ENCODE measurements at places on chromosomes 7 and 10.

DNA sequence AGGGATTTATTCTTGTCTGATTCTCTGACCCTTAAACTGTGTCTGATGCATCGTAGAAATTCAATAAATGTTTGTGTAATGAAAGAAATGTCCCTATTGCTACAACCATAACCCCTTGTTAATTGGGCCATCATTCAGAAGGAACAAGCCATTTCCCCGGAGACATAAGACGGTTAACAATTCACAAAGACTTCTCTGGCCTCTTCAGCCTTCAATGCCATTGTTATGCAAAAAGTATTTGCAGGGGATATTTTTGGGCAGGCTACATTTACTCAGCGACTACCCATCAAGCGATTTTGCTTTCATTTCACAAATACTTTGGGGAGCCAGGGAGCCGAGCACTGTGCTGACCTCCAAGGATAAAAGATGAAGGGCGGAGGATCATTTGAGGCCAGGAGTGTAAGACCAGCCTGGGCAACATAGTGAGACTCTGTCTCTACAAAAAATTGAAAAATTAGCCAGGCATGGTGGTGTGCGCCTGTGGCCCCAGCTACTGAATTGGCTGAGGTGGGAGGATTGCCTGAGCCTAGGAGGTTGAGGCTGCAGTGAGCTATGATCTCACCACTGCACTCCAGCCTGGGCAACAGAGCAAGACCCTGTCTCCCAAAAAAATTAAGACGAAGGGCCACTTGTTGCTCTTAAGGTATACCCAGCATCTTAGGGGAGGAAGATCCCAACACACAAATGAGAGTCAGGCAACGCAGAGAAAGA, 20.0 kb upstream of the SDK1 start:
- DNase-seq: no peak

DNA sequence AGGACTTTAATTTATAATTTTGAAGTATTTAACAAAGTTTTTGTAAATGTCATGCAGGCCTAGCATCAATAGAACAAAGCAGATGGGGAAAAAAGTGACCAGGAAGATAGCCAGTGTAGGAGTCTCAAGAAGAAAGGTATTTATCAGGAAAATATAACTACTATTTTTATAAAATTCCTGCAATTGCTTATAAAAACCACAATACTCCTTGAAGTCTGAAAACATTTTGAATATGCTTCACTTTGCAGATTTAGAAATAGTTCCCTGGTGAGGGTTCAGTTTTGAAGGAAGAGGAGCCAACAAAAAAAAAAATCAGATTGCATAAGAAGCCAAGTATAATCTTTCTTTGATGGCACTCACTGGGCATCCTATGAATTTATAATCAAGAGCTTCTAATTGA, 34.1 kb downstream of the MTERF1 start:
- no peak for DNase-seq

GRCh38 chr7:124247691-124248090, 214.8 kb upstream of the TMEM229A start:
- DNase-seq: no peak

DNA sequence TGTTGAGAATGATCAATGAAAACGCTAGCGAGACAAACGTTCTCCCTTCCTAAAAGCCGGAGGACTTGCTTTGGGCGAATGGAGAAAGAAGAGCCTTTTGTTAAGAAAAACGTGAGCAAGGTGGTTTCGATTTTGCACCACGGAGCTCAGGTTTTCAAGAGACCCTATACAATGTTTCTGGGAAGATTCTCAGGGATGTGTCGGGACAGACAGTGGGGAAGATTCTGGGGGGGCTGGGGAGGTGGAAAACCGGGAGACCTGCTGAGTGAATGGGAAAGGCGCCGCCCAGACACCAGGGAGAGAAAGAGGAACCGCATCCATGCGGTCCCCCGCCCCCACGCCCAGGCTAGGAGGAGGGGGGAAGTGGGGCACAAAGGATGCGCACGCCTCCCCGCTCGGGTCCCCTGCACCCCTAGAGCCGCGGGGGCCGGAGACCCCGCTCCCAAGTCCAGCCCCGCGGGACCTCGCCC, 745 bp downstream of the YWHAG start:
- DNase-seq: no peak

DNA sequence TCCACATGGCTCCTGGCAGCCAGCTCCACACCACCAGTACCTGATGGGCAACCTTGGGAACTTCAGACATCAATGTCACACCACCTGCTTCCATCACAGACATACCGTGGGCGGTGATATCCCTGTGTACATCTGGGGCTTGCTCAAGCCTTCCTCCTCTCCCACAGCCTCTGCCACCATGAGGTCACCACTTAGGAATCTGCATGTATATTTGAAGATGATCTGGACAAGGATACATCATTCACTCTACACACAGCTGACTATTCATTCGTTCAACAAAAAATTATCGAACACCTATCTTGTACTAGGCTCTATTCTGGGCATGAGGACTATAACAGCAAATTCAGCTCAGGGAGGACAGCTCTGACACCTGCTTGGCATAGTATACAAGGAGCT, 6.8 kb downstream of the DLG5 start:
- no peak for DNase-seq

- peak; percentile 84 for DNase-seq
Observed at GRCh38 chr7:47361746-47362215, 220.1 kb downstream of the TNS3 start.

DNA sequence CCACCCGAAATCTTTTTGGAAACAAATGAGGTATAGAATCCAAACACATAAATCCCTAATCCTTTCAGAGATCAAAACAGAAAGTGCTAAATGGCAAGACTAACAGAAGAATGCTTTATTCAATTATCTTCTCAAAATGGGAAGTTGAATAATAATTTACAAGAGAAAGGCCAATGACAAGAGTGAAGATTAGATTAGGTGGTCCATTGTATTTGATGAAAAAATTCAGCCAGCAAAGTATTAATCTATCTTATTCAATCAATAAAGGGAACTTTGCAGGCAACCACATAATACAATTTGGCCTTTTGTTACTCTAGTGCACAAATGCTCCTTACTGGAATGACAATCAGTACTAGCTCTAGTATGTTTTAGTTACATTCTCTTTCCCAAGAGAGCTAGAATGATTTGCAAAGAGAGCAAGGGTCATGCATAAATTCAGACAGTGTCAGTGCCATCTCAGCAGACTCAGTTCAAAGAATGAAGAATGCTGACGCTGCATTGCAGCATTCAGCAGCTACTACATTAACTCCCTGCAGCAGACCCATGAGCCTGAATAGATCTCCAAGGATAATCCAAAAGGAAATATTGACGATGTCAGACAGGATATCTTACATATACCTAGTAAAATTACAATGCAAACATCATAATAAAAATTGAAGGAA, 131.8 kb downstream of the ANK3 start:
- no peak for DNase-seq

DNA sequence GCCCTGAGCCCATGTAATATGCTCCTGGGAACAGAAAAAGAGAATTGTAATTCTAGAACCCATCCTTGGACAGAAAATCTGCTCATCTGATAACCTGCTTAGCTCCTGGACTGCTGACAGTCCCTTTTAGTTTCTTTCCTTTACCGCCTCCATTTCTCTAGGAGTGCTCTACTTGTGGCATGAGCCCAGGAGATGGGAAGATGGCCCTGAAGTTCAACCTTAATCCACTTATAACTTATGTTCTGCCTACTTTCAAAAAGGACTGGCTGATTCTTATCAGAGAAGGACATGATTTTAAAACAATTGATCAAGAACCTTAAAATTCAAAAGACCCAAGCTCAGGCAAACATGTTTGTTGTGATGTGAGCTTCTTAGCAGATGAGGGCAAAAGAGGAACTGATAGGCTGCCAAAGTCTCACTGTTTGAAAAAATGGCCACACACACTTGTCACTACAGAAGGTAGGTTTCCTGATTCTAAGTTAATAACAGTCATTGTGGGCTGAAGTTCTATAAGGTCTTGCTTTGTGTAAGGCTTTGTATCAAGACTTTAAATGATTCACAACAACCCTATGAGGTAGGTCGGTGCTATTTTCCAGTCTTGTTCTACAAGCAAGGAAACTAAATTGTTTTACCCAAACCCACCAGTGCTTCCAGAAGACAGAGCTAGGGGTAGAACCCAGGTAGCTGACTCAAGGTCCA, 94.3 kb upstream of the AFAP1L2 start:
- DNase-seq: no peak

DNA sequence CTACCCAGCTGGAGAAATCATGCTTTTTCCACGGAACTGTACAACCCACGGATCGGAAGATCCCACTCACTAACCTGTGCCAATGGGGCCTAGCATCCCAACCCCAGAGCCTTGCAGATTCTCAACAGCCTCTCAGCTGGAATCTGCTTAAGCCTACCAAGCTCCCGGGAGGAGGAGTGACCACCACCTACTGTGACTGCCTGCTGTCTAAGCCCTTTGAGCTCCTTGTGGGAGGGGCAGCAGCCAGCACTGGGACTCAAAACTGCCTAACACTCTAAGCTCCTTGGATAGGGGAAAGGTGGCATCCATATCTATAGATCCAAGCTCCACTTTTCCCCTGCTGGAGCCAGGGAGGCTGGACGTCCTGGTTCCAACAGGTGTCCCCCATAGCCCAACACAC, 254.4 kb upstream of the CNTNAP2 start:
- no peak for DNase-seq

- no peak for DNase-seq
Observed at GRCh38 chr10:31953480-31953879, 24.8 kb upstream of the ARHGAP12 start.

DNA sequence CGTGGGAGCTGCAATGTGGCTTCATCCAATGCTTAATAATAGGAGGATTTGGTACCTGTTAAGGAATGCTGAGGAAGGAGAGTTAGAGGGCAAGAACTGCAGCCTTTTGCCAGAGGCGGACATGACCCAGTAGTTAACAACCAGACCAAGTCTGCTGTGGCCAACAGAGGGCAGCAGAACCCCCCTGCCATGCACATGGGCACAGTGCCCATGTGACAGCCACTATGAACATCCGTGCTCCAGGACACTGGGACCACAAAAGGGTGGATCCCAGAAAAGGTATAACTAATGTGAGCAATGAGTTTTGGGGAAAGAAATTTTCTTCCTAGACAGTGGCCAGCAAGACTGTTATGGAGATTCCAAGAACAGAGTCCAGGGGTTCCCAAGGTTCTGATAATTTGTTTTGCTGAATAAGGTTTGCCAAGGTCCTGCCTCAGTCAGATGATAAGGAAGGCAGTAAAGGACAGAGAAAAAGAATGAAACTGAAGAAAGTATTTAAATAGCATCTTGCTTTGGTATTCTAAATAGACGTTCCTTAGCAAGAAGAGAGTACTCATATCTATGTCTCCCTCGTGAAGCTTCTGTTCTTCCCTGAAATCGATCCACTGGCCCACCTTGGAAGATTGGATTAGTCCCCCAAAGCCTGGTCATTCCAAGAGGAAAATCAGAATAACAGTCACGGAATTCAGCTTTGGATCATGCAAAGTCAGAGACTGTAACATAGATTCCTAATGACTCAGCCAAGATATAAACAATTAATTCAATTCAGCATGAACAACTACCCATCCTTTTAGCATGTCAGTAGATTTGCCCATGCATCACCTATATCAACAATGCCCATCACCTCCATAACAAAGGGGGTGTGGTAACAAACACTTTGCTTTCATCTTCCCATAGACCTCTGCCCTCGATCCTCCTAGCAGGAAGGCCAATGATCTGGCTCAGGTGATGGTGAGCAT, 56.0 kb downstream of the LGI1 start:
- DNase-seq: no peak

GRCh38 chr10:104608091-104608828, 32.8 kb upstream of the SORCS3 start:
- DNase-seq: no peak

DNA sequence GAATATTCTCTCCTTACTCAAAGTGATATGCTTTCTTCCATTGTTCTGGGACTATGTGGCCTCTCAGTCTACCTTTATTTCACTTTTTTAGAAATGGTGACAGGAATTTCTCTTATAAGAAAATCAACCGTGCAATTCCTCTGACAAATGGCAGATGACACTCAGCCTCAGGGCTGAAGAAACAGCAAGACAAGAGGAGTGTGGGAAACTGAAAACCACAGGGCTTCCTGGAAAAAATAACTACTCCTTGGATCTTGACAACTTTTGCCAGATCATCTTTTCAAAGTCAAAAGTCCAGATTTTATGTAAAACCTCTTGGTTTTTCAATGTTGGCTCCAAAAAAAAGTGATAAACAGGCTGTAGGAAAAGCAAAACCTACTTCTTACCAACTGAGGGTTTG, 121.5 kb downstream of the TYW1B start:
- DNase-seq: no peak

GRCh38 chr10:84574102-84574501, 245.7 kb downstream of the CCSER2 start:
- no peak for DNase-seq

GRCh38 chr7:44709945-44710596, 38.6 kb upstream of the ZMIZ2 start:
- no peak for DNase-seq

GRCh38 chr7:2807845-2808772, 36.0 kb downstream of the GNA12 start:
- no peak for DNase-seq

GRCh38 chr10:73159038-73159648, 8.7 kb downstream of the ECD start:
- DNase-seq: peak; percentile 21
